ENCODE measurements at places on chromosomes 1 and 21. TPM values are rescaled to one million over a fixed set of nuclear protein-coding genes. Genes with fewer than 3 reads are reported as not detected.

MROH7 gene
- 0.80 TPM for total RNA-seq

KDF1 gene
- 22.2 TPM for total RNA-seq

OR2L13 gene
- 0.33 TPM for total RNA-seq

ISG20L2 gene
- total RNA-seq = 13.6 TPM

RPE65 gene
- total RNA-seq = 0.33 TPM

DDAH1 gene
- total RNA-seq = 9.3 TPM

MEAF6 gene
- total RNA-seq = 87.2 TPM

GRCh38 chr21:25890001-25890400 is 155.2 kb downstream of the GABPA start:
- DNase-seq = no peak

GRCh38 chr1:25735956-25736529 is 64.0 kb upstream of the SELENON start:
- no peak for DNase-seq

GRCh38 chr1:183330335-183330734 is 87.8 kb downstream of the NMNAT2 start:
- no peak for DNase-seq

DNA sequence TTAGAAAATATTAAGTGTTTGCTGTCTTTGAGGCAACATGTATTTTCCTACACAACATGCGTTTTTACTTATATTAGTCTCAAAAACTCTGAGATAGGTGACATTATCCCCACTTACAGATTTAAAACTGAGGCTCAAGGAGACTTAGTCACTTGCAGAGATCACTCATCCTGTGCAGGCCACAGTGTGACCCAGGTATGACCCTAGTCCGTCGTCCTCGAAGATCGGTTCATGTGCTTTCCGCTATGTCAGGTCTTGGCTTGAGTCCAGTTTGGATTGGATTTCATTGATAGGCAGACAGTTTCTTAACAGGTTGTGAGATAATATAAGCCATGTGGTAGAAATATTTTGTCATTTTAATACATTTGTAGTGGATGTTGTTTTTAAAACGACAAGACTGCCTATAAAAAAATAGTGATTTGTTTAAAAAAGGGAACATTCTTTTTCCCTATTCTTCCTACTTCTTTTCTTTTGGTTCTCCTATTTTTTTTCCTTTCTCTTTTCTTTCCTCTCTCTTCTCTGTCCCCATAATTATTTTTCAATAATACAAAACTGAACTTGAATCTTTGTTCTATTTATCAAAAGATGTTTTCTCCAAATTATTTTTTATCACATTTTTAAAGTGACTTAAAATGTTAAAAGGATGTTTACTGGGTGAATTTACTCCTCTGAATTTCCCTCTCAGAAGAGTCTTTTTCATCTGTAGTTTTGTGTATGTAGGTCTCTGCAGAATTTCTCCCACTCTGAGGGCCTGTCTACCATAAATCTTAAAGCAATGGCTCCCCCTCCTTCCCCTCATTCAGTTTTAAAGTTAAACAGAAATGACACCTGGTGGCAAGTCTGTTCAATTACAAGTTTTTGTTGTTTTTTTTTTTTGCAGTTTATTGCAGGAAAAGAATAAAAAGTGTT is 81.8 kb downstream of the PHTF1 start:
- DNase-seq = no peak

GRCh38 chr1:117178756-117179155 is 32.0 kb downstream of the VTCN1 start:
- DNase-seq = no peak

DNA sequence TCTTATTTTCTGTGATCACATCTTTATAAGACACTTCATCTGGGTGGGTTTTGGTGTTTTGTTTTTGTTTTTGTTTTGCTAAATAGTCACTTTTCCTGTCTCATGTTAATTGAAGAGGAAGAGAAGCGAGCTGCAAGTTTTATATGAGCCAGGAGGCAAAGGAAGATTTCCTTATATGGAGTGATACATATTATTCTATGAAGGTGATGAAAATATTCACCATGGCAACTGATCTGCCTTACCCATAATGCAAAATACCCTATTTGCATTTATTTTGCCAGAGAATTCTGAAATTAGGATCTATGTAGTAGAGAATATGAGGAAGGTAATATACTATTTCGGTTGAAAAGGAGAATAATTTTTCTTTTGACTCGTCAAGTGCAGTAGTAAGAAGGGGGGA is 13.9 kb downstream of the CXADR start:
- DNase-seq = no peak

DNA sequence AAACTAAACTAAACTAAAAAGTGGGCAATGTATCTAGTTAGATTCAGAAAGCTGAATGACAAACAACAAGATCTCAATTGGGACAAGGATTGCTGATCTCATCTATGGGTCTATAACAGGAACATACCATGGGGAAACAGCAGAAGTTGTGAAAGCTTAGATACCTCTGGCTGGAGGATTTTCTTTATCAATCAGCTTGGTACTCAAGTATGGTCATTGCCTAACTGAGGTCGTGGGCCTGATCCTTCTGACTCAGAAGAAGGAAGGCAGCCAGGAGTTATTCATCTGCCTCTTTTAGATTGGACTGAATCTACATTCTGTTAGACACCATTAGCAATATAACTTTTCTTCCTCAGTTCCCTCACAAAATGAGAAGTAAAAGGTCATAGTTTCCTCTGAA is 39.7 kb downstream of the DNTTIP2 start:
- DNase-seq = no peak

GRCh38 chr1:175839779-175840669 is 96.6 kb upstream of the TNR start:
- no peak for DNase-seq

DNA sequence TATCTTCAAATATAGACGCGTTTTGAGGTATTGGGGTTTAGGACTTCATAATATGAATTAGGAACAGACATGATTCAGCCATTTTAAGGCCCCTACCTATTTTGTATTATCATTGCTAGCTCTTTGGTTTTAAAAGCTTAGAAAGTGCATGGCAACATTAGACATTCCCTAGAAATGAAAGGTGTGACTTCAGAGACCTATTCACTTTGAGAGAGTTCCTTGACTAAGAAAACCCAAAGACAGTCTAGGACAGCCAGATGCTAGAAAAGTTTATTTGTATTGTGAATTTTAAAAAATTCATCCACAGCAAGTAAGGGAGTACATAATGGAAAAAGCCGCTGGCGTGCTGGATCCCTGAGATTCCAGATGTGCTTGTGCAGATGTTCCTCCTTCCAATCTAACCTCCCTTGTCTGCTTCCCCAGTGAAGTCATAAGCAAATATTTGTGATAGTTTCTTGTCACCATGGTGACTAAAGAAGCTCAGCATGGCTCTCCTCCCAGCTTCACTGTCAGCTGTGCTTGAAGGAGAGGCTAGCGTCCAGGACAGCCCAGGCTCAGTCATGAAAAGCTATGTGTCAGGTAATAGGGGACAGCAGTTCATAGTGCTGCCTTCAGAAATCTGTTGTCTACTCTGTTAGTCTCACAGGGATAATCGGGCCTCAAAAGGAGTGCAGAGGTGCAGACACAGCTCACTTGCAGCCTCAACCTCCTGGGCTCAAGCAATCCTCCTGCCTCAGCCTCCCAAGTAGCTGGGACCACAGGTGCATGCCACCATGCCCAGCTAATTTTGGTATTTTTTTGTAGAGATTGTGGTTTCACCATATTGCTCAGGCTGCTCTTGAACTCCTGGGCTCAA is 34.8 kb downstream of the KPNA6 start:
- peak; percentile 64 for DNase-seq

DNA sequence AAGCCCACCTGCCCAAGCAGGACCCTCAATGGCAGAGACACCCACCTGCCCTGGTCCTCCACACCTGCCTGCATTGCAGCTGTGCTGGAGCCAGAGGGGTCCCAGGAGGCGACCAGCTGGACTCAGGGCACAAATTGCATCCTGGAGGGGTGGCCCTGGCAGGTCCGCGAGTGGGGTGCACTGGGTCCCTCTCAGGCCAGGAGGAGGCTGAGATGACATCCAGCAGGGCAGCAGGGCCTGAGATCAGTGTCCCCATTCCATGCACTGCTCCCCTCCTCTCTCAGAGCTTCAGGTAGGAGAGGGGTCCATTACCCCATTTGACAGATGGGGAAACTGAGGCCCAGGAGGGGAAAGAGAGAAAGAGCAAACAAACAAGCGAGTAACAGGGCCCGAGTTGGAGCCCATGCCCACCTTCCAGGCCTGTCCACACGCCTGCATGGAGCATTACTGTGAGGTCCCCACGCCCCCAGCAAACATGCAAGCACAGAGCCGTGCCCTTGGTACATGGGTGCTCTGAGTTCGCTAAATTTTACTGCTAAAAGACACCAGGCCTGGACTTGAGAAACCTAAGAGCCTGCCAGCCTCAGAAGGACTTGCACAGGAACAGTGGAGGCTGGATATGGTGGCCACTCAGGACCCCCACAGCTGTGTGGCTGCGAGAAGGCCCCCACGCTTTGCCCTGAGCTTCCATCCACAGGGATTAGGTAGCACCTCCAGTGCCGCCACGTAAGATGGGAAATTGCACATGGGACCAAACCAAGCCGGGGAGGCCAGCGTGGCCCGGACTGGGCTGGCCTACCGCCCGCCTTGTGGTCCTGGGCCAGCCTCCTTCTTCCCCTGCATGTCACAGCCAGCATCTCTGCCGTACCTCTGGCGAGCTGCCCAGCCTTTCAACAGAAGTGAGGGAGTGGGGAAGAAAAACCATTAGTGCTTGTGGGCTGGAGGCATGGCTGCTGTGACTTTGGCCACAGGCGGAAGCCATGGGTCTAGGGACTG is 7.4 kb downstream of the WNT3A start:
- peak; percentile 66 for DNase-seq

DNA sequence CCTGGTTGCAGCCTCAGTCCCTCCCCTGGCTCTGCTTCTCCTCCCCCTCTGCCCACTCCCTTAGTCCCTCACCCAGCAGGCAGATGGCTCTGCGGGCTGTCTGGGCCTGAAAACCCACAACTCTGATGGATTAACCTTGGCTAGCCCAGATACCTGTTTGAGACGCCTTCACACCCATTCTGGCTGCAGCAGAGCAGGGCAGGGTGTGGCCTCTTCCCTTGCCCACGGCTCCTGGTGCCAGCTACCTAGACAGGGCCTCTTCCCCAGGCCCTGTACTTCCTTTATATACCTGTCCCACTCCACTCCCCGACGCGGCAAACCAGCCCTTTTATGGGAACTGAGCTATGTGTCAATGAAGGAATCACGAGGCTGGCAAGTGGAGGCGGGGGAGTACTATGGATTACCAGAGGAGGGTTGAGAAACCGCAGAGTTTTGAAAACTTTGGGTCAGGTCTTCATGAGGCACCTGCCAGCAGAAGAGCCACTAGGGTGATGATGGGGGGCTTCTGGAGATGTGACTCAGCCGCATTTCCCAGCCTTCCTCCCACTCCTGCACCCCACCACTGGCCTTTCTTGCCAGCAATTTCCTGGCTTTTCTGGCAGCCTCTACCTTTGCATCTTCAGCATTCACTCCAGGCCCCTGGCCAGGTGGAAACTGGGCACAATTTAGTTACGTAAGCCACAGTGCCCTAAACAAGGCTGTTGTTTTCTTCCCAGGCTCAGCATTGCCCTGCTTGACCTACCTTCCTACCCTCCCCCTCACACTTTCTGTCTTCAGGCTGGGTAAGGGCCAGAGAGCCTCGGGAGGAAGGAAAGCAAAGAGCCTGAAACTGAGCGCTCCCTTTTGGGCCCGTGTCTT is at the start of gene CHI3L1:
TSS of gene CHI3L1 (minus strand) at position 259 of the 858 bp plus-strand sequence. CDS start at position 178, 81 bp downstream.
- DNase-seq = peak; percentile 89
